Subcutaneous preadipocyte (primary cell): ENCODE measurements at places on chromosomes 5 and 9. TPM values are rescaled to one million over a fixed set of nuclear protein-coding genes. Genes with fewer than 3 reads are reported as not detected.

The EQTN gene
- total RNA-seq: not detected in 2 replicates

The HNRNPA0 gene
- 9.9 and 13.9 TPM in 2 replicates for total RNA-seq

The SLC6A19 gene
- total RNA-seq: not detected in 2 replicates

The GALNT10 gene
- 12.1 and 24.8 TPM in 2 replicates for total RNA-seq

The CNTLN gene
- 12.5 and 17.4 TPM in 2 replicates for total RNA-seq

The BAAT gene
- total RNA-seq: under 0.01 TPM in 1 of 2 replicates, not detected in the other

The IFNK gene
- not detected in 2 replicates for total RNA-seq

The PLPPR1 gene
- total RNA-seq: not detected in 2 replicates

The TRAF1 gene
- 2.2 and 2.9 TPM in 2 replicates for total RNA-seq

The DMGDH gene
- 0.59 and 2.9 TPM in 2 replicates for total RNA-seq

The PCDHGA8 gene
- total RNA-seq: 1.5 and 1.8 TPM in 2 replicates

The SMIM27 gene
- 0.98 and 2.9 TPM in 2 replicates for total RNA-seq

The GRM6 gene
- not detected in 2 replicates for total RNA-seq
